ENCODE measurements at places on chromosomes 5 and 9.

- no peak for DNase-seq
These were observed 15.1 kb downstream of the GRHPR start for GRCh38 chr9:37437621-37438020.

DNA sequence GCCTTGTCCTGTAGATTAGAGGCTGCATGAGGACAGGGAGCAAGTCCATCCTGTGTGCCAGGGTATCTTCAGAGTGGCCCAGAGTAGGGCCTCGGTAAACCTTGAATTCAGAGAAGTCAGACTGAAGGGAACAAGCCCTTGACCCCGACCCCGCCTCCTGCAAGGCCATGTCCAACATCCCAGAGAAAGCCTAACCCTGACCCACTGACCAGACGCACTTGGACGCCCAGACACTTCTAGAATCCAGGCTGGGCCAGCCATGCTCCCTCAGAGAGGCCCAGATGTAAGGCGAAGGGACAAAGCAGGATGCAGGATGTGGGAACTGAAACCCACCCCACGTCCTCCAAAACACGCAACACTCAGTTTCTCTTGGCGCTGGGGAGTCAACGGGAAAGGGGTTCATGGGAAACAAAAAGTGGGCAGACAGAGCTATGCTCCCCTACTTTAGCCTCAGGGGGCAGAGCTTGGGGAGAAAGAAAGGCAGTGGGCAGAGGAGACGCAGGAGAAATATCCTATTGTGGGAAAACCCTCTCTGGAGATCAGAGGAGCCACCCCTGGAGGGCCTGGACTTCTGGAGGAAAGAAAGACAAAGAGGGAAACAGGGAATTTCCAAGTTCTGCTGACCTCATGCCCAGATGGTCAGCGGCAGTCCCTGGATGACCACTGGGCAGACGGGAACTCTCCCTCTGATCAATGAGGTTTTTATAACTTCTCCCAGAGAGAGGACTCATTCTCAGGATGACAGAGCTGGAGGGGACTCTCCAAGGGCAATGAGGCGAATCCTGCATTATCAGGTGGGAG, 13.0 kb downstream of the TNIP1 start:
- no peak for DNase-seq

GRCh38 chr9:88446728-88447127, 58.5 kb downstream of the SPIN1 start:
- no peak for DNase-seq

GRCh38 chr5:58816181-58816731, 233.4 kb downstream of the RAB3C start:
- no peak for DNase-seq

GRCh38 chr5:157750320-157750719, 6.8 kb downstream of the LSM11 start:
- DNase-seq: no peak

DNA sequence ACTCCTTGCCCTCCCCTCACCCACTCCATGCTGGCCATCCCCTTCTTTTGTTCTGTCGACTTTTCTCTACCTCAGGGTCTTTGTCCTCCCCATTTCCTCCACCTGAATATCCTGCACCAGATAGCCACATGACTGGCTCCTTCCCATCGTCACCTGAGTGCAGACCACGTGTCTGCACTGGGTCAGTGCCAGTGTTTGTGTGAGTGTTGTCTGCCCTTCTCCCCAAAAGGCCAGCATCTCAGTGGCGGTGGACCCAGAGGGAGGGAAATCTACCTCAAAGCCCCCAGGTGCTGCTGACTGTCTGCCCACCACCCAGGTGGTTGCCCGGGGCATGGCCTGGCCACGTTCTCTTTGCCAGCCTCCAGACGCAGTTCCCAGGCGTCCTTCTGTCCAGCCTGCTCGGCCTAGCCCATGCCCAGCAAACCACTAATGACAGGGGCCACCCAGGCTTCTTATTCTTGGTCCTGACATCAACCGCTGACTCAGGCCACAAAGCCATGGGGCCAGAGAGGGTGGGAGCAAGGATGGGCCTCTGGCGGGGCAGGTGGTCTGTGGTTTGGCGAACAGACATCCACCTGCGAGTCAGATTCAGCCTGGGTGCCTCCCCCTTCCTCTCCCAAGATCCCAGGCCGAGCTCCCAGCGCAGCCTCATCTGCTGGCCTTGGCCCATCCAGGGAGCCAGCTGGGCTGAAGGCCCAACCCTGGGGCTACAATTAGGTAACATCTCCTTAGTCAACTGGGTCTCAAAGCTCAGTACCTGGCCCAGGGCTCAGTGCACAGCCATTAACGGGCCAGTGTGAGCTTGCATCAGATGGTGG, 5.5 kb upstream of the NINJ1 start:
- DNase-seq: no peak

GRCh38 chr9:110995420-110996340, 42.6 kb downstream of the LPAR1 start:
- no peak for DNase-seq

GRCh38 chr9:76516871-76517270, 57.9 kb downstream of the GCNT1 start:
- no peak for DNase-seq

GRCh38 chr5:133081703-133082102, 29.9 kb downstream of the HSPA4 start:
- no peak for DNase-seq

DNA sequence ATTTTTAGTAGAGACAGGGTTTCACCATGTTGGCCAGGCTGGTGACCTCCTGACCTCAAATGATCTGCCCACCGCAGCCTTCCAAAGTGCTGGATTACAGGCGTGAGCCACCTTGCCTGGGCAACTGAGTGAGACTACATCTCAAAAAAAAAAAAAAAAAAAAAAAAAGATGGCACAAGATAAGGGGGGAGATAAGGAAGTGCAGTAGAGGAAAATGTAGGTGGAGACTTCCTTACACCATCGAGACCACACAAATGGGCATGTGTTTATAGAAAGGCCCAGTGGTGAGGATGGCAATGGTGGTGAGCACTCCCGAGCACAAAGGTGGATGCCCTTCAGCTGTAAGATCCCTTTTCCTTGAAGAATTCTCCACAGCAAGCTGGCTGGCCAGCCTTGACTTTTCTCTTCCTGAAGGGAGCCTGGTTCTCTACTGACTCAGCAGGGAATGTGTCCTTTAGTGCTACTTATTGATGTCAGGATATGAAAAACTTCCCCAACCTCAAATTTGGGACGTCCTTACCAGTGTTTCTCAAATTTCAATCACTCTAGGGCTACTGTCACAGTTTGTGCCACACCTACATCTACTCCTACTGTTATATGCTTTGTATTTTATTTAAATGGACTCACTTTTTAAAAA, 28.2 kb downstream of the ERGIC1 start:
- no peak for DNase-seq

GRCh38 chr5:138832218-138832617, 42.9 kb downstream of the LRRTM2 start:
- DNase-seq: no peak

DNA sequence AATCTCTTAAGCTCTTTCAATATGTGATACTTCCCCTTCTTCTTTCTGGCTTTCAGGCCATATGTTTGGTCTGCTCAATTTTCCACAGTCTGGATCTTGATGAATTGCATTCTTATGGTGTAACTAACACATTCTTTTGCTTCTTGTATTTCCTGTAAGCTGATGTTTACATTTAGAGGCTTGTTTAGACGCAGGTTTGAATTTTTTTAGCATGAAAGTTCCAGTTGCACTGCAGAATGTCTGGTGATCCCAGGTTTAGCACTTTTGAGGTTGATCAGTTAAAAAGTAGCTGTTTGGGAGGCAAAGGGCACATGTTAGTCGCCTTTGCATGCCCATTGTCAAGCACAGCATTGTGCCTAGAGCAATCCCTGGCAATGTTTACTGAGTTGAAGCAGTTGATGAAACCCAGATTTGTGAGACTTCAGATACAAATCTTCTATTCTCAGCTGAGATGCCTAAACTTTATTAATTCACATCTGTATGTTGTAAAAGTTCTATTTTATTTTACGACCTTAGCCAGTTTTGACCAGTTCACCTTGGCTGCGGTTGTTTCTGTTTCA, 59.6 kb upstream of the SPATA31C2 start:
- DNase-seq: peak; percentile 96

- no peak for DNase-seq
These were observed 460.7 kb upstream of the MEF2C start for GRCh38 chr5:89343666-89344065.

- DNase-seq: no peak
These were observed 24.3 kb downstream of the CPLX2 start for GRCh38 chr5:175895686-175896102.

DNA sequence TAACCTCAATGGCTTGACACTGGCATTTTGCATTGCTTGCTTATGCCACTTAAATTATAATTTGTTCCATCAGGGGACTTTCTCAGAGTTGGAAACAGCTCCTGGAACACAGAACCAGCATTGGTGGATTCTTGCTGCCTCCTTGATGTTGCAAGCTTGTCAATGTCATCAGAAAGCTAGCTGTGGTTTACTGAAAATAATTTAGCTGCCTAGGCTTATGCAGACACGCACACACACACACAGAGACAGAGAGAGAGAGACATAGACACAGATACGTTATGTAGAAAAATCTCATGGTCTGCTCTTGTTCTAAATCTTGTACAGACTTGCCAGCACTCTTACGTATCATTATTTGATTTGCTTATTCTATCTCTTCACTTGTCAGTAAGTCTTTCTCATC, 78.0 kb downstream of the HMHB1 start:
- peak; percentile 96 for DNase-seq

- DNase-seq: no peak
These were observed 47.2 kb downstream of the MAST4 start for GRCh38 chr5:66643387-66643786.

- DNase-seq: peak; percentile 74
These were observed 53.2 kb upstream of the HMHB1 start for GRCh38 chr5:143758750-143759149.

- no peak for DNase-seq
These were observed 63.3 kb downstream of the DRD1 start for GRCh38 chr5:175380701-175381100.

GRCh38 chr5:91142819-91143218, 240.3 kb downstream of the ARRDC3 start:
- no peak for DNase-seq

GRCh38 chr5:7816535-7816901, 34.4 kb downstream of the CFAP90 start:
- no peak for DNase-seq

DNA sequence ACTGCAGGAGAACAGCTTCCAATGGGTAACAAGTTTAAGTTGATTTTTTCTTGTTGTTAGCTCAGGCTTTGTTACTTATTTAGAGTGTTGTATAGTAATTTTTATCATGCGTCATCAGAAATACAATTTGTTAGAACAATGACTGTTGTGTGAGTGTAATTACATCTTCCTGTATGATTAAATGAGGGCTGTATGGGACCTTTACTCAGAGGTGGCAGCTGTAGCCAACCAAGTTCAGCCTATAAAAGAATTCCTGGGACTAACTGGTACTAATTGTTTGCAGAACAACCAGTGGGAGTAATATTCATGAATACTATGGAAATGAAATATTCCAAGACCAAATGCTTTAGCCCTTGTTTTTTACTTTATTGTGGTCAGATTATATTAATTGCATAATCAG, 30.8 kb upstream of the TJP2 start:
- DNase-seq: no peak

- DNase-seq: peak; percentile 24
These were observed 18.6 kb upstream of the IFNB1 start for GRCh38 chr9:21096172-21096900.

- DNase-seq: no peak
These were observed 50.6 kb upstream of the KLF4 start for GRCh38 chr9:107540164-107540561.

- no peak for DNase-seq
These were observed 388.8 kb downstream of the CDK5RAP2 start for GRCh38 chr9:120191141-120191540.

GRCh38 chr5:119343766-119344165, 12.1 kb upstream of the TNFAIP8 start:
- DNase-seq: no peak

GRCh38 chr9:87684627-87685219, 41.2 kb upstream of the CTSL start:
- no peak for DNase-seq

GRCh38 chr9:83969602-83970001, 10.4 kb downstream of the HNRNPK start:
- no peak for DNase-seq

GRCh38 chr5:36744773-36745589, 131.6 kb upstream of the NIPBL start:
- DNase-seq: peak; percentile 5

GRCh38 chr5:178996156-178996555, 1.0 kb upstream of the GRM6 start:
- no peak for DNase-seq

DNA sequence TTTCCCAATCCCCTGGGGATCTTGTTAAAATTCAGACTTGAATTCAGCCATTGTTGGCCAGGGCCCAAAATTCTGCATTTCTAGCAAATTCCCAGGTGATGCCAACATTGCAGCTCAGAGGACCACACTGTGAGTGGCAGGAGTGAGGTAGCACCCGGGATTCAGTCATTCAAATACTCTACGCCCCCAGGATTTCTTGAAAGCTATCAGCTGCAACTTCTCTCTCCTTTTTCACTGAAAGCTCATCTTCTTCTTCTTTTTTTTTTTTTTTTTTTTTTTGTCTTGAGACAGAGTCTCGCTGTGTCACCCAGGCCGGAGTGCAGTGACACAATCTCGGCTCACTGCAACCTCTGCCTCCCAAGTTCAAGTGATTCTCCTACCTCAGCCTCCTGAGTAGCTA, 19.3 kb upstream of the ANKH start:
- DNase-seq: no peak

DNA sequence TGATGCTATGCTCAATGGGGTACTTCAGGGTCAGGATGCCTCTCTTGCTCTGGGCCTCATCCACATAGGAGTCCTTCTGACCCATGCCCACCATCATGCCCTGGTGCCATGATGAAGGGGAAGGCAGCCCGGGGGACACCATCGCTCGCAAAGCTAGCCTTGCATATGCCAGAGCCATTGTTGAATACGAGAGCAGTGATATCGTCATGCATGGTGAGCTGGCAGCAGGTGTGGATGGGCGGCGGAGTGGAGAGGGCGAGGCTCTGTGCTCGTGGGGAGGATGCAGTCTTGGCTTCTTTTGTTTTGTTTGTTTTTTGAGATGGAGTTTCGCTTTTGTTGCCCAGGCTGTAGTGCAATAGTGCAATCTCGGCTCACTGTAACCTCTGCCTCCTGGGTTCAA, 17.2 kb upstream of the SPZ1 start:
- no peak for DNase-seq

DNA sequence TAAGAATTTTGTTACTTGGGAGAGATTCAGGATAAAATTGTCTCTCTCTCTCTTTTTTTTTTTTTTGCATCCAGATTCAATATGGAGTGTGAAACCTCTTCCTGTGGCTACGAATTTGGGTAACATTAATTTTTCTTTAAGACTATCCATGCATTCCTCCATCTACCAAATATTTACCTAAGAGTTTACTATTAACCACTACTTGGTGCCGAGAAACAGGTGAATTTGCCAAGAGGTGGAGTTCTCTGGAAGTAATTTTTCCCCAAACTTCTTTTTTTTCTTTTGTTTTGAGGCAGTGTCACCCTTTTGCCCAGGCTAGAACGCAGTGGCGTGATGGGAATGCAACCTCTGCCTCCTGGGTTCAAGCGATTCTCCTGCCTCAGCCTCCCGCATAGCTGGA, 206.3 kb upstream of the VLDLR start:
- DNase-seq: no peak

GRCh38 chr9:131582056-131582455, 36.7 kb downstream of the PRRT1B start:
- no peak for DNase-seq
